ENCODE measurements at places on chromosomes 12 and 14. TPM values are rescaled to one million over a fixed set of nuclear protein-coding genes. Genes with fewer than 3 reads are reported as not detected.

The ADAM21 gene
- total RNA-seq: 0.64 TPM

The CMTM5 gene
- total RNA-seq: not detected

The GPR137C gene
- total RNA-seq: under 0.01 TPM

The IFNG gene
- total RNA-seq: not detected

The PLEKHG7 gene
- total RNA-seq: not detected

The GLIPR1L2 gene
- total RNA-seq: 0.85 TPM

The KRT73 gene
- not detected for total RNA-seq

The ASCL1 gene
- not detected for total RNA-seq

The GLT8D2 gene
- 0.43 TPM for total RNA-seq

The LRRC10 gene
- total RNA-seq: not detected

The PLEKHD1 gene
- total RNA-seq: under 0.01 TPM

Data from tracheal epithelial cell (primary cell).